Renal cortex interstitium (tissue), 15 donors: ENCODE measurements at places on chromosomes 1 and 21.

DNA sequence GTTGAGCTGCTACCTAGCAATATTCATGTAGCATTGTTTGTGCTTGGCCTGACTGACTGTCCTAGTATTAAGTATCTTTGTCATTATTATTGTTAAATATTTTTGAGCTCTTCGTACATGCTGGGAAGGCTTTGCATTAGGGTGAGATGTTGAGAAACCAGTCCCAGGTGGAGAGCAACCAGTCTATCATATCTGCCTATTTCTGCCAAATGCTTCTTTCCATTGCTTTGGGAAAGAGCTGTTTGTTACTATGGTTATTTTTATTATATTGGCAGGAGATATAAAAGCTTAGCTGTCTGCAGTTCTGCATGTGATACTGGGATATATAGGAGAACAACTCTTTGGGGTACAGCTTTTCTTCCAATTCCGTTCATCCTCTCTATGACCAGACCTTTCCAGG lies 85.1 kb downstream of the CLDN17 start:
- DNase-seq: no peak

DNA sequence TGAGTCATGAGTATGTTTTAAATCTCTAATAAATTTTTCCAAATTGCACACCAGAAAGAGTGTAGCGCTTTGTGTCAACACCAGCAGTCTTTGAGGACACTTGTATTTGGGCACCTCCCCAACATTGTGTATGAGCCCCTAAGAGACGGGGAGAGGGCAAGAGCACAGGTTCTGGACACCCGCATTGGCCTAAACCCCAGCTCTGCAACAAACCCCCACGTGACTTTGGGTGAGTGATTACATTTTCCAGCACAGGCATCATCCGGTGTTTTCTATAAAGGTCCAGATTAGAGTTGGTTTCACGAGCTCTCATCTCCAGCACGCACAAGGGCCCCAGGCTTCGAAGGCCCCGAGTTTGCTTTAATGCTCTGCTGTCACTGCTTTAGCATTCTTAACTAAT lies 66.3 kb upstream of the SLC45A1 start:
- DNase-seq: no peak

DNA sequence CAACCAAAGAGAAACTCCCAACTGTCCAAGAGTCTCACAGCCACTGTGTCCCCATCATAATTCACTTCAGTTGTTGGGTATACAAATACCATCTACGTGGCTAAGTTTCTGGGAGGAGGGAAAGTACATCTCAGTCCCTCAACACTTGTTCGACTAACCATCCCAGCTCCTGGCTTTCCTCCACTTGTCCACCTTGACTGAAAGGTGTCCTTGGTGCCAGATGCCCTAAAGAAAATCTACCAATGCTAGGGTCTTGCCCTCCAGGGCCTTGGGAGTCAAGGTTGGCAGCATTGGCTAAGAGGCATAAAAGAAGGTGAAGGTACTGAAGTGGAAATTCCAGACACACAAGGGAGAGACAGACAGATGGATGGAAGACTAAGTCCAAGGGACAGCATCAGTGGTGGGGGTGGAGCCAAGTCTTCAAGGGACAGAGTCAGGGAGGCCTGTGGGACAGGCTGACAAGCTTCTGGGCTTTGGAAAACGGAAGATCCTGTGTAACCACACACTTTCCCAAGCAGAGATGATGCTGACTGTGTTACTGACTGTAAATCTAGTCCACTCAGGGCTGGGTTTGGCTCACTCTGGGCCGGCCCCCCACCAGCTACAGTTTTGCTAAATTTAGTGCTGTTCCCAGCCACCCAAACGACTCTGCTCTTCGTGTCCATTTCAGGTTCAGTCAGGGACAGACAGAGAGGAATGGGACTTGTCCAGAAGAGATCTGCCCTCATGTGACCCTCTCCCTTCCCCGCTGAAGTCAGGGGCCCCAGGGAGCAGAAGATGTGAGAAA lies 60.1 kb downstream of the CD34 start:
- DNase-seq: no peak

DNA sequence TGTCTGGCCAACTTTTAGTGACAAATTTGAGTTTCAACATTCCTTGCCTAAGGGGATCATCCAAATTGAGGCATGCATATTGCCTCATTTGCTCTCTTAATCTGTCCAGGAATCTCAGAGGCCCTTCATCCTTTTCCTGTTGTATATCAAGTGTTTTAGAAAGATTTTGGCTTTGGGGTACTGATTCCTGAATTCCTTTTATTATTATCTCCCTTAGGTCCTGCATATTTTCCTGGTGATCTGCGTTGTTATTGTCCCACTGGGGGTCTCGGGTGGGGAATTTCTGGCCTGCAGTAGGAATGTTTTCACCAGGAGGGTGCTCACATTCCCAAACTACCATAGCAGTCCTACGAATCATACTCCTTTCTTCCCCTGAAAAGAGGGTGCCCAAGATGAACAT lies 4.4 kb upstream of the AADACL3 start:
- no peak for DNase-seq

GRCh38 chr1:10781137-10781536 lies 15.3 kb downstream of the CASZ1 start:
- no peak for DNase-seq

DNA sequence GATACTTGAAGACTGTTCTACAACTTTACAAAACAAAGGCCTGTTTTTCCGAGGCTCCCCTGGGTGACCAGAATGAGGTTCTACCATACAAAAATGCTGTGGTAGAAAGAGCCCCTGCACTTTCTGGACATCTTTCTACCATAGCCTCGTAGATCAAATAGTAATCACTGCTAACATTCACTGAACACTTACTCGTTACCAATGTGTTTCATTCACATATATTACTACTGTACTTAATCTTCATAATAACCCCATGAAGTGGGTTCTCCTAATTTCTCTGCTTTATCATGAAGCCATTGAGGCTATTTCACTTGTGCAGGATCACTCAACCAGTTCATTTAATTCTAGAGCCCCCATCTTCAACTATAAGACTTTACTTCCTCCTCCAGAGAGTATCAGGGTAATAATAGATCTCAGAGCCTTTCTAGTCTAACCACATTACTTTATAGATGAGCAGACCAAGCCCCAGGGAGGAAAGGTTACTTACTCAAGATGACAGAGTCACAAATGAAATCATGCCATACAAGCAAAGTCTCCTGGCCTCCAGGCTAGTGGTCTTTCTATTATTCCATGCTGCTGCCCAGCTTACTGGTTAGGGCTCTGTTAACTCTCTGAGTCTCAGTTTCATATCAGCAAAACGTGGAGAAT lies 46.7 kb upstream of the OSBPL9 start:
- DNase-seq: no peak

DNA sequence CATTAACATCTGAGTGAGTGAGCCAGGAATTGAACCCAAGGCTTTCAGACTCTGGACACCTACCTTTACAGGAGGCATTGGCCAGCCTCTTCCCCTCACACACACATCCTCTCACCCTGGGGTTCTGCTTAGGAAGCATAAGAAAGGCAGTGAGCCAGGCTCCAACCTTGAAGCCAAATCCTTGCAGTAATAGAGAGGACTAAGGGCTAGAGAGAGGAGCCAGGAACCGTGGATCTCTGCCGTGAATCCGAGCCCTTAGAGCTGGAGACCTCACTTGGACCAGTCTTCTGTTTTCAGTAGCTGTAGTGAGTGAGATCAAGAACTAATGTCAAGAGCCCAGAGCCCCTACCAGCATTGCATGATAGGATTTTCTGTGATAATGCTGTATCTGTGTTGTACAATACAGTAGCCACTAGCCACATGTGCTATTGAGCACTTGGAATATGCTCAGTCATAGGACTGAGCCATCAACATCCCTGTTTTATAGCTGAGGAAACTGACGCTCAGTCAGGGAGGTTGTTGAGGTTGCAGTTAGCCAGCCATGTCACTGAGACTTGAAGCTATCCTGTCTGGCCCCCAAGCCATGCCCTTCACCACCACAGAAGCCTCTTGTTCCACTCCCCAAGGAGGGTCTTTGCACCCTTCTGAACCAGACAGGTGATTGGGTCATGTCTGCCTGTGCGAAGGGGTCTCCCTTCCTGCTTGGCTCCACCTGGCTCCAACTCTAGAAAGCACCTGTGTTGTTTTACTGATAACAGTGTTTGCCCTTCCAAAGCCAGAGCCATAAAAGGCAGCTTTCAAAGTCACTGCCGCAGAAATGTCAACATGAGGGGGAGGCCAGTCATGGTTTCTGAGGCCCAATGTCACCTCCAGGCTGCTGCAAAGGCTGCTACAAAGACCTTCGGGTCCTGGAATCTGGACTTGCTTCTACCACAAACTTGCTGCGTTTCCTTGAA lies 101.1 kb upstream of the JUN start:
- DNase-seq: no peak

DNA sequence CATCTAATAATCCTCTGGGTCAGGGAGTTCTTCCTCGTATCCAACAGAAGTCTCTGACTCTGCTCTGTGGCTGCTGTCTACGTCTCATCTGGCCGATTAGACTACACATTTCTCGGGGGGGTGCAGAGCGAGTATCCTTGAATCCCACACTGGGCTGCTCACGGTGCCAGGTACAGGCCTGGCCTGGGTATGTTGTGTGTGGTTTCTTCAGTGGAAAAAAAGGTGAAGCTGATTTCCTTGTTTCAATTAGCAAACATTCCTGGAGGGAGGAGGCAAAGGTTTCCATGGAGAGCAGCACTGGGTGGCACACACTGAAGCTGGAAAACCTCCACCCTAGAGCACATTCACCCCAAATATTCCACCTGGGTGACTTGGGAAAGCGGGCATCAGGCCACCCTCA lies 2.0 kb upstream of the RAB7B start:
- DNase-seq: no peak

GRCh38 chr1:99003581-99004253 lies 944 bp downstream of the PLPPR5 start:
- no peak for DNase-seq

- DNase-seq: no peak
These were observed 53.6 kb downstream of the SPATA46 start for GRCh38 chr1:162323023-162323422.

- no peak for DNase-seq
These were observed 31.4 kb downstream of the RABGAP1L start for GRCh38 chr1:174190691-174191199.

DNA sequence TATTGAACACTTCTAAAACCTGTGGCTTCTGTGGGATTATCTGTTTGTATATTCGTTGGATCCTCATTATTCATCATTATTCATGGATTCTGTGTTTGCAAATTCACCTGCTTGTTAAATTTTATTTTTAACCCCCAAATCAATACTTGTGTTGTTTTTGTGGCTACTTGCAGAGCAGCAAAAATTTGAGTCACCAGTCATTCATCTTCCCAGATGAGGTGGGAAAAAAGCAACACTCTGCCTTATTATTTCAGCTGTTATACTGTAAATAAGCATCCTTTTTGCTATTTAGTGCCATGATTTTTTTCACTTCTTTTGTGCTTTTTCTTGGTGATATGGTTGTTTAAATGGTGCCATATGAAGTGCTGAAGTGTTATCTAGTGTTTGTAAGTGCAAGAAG lies 56.7 kb downstream of the RASAL2 start:
- no peak for DNase-seq

DNA sequence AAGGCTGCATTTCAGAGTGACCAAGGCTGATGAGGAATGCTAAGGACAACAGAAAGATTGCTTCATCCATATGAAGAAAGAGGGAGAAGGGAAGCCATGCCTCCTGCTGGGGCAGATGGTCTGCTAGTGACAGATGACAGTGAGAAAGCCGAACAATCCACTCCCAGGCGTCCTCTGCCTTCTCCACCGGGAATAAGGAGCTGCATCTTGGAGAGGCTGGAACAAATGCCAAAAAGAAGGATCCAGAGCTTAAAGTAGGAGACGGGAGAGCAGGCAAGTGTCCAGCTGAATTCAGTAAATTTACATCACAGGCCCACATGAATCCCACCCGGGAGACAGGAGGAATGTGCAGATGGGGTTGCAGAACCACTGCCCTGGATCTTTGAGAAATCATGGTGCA lies 33.4 kb downstream of the DDX20 start:
- no peak for DNase-seq

DNA sequence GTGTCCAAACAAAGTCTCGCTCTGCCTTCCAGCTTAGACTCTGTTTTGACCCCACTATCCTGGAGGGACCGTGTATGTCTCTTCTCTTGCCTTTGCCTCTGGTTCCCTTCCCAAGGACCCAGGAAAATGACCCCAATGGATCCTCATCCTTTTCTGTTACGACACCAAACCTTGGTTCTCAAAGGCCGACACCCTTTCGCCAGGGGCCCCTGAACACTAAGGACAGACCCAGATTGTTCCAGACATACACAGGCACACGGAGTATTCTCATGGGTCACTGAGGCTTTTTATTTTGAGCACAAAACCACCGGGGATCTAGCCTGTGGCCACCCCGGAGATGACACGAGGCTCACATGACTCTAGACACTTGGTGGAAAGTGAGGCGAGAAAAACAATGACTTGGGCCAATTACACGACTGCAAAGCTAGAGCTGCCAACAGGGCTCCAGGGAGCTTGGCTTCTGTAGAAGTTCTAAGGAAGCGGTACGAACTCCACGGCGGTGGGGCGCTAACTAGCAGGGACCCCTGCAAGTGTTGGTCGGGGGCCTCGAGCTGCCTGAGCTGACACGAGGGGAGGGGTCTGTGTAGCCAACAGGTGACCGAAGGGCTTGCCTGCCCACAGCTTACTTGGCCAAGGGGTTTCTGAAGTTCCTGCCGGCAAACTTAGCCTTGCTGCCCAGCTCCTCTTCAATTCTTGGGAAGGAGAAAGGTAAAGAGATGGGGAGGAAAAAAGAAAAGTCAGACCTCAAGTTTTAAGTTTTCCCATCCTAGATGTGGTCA lies 17.6 kb downstream of the ENO1 start:
- no peak for DNase-seq

DNA sequence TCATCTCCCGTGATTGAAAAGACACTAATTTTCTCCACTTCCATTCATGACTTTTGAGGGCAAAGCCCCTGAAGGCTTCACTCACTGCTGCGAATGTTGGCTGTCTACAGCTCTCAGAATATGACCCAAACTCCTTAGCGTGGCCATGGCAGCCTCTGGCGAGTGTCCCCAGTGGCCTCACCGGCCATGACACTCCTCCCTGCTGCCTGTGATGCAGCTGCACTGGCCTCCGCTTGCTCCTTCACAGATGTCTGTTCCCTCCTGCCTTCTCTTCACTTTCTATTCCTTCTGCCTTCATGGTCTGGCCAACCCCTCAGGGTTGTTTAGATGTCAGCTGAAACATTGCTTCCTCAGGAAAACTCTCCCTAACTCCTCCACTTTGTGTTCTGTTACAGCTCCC lies 30.8 kb upstream of the PTPRF start:
- no peak for DNase-seq

- no peak for DNase-seq
These were observed 4.7 kb upstream of the ITGB2 start for GRCh38 chr21:44925378-44925755.
